ENCODE measurements at places on chromosomes 3 and 15.

- no peak for DNase-seq
These were observed 460.4 kb upstream of the NAALADL2 start for GRCh38 chr3:174398761-174399160.

- peak; percentile 76 for DNase-seq
These were observed 69.7 kb upstream of the LRRFIP2 start for GRCh38 chr3:37243820-37244748.

- no peak for DNase-seq
These were observed 34.8 kb downstream of the DENND4A start for GRCh38 chr15:65757256-65757655.

DNA sequence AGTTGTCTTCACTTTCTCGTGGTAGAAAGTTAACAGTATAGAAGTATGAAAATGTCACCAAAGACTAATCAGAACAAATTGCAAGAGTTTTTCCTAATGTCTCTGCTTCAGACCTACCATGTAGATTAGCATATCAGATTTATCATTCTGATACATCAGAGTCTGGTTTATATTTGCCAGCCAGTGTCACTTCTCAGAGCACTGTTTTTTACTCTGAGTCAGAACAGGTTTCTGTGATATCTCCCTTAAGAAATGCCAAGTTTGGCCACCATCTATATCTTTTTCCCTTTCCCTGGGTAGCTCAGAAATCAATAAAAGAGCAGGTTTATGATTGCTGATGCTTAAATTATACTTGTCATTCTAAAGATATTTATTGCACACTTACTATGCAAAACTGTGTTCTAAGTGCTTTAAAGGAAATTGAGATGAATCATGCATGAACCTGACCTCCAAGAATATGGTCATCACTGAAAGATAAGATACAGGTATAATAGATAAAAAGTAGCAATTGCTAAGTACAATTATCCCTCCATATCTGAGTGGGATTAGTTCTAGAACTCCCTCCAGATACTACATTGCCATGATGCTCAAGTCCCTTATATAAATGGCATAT, 672.7 kb upstream of the NAALADL2 start:
- no peak for DNase-seq

DNA sequence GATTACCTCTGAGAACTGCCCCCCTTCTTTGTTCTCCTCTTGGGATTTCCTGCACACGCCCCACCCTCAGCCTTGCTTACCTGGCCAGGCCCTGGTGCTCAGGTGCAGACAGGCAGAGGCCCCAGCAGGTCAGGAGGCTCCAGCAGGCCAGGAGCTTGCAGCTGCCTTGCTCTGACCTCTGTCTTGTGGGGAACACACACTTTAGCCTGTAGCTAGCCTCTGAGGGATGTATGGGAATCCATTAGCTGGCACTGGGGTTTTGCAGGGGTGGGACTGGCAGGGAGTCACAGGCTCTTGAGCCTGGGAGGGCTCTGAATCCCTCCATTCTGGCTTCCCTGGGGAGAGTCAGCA, 2.7 kb downstream of the SMAD6 start:
- DNase-seq = no peak

GRCh38 chr15:81189583-81190283, 6.9 kb upstream of the IL16 start:
- no peak for DNase-seq
